ENCODE measurements at places on chromosomes 2 and 18.

DNA sequence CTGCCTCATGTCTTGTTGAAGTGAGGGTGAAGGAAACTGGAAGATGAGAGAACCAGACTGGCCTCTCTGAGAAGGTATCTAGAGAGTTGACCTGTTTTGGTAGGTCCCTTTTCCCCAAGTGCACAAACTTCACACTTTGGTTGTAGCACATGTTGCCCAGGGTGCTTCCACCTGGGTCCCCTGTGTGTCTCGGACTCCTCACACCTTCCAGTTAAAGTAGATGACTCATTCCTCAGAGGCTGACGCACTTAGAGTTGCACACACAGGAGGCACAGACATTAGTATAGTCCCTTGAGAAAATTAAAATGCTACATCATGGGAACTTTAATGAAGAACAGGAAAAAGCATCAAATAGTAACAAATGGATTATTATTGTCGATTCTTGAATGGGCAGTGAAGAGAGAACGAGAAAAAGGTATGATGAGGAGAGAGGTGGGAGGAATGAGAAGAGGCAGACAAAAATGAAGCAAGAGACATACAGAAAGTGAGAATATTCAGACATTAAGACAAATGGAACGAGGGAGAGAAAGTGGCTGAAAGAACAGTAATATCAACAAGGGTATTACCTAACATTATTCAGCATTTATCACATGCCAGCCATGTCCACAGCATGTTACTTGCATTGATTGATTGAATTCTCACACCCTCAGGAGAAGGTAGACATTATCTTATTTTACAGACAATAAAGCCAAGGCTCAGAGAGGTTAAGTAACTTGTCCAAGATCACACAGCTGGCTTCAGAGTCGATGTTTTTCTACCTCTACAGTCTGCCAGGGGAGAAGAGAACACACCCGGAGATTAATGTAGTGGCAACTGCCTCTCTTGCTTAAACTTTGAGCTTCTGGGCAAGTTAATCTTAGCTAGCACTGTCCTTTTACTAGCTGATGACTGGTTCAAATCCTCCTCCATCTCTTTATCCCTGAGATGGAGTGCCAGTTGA is 68.6 kb downstream of the FHOD3 start:
- DNase-seq, result no peak

DNA sequence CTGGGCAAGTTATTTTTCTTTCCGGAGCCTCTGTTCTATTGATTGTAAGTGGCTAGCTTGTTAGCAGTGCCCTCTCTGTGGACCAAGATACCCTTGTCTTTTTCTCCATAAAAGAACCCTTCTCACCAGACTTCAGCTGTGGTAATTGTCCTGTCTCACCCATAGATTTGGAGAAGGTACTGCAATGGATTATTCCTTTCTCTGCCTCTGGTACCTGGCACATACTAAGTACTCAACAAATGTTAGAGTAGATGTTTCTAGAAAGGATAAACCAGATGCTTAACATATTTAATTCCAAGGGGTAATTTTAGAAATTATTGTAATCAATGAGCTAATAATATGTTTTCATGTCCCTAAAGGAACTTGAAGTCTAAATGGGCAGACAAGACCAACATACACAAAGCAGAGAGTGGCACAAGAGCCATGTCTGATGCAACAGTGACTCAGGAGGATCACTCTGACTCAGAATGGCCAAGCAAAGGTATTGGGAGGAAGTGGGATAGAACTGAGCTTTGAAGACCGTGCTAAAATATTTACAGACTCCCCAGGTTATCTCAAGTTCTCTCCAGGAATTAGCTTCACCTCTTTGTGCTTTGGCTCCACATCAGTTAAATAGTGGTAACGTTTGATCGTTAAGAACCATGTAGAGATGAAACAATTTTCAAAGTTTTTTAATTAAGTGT is 129.7 kb upstream of the OSR1 start:
- no peak for DNase-seq

DNA sequence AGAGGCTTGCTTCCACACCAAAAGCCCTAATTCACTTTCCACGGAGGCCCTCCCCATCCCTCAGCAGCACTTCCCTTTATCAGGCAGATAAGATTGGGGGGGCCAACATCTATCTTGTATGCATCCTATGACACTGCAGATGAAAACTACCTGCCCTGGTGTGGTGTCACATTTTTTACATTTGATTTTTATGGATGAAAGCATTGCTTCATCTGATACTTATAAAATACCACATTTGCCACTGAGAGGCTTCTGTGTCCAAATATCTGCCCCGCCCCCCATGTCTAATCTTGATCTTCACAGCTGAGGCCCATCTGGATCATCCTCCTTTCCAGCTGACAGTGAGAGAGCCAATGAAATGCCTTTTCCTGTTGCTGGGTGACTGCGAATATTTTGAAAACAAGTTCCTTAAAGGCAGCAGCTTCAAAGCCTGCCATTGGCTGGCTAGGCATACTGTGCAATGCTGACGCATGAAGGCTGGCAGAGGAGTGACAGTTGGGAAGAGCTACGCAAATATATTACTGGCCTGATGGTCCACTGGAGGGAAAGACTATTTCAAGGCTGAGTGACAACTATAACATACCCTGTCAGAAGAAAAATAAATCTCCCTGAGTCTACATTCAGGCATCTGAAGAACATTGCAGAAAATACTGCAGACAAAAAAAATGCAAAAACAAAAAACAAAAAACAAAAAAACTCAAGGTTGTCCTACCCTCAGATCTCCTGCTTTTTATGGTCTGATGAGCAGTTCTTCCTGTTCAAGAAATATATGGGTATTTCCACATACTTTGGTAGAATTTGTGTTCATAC is 318.7 kb downstream of the PDE11A start:
- peak; percentile 26 for DNase-seq

DNA sequence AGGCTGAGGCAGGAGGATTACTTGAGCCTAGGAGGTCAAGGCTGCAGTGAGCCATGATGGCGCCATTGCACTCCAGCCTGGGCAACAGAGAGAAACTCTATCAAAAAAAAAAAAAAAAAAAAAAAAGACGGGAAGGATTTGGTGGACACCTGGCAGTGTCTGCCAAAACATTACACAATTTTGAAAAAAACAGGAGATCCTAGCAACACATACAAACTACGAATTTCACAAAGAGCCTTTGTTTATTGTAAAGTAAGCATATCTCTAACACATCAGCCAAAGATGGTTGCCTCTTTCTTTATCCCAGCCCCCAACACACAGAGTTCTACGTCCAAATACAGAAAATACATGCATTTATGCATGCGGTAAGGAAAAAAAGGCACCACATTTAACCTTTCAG is 7.6 kb downstream of the GPR45 start:
- DNase-seq, result no peak

GRCh38 chr2:53896864-53897263 is 37.1 kb upstream of the GPR75 start:
- DNase-seq, result peak; percentile 17

DNA sequence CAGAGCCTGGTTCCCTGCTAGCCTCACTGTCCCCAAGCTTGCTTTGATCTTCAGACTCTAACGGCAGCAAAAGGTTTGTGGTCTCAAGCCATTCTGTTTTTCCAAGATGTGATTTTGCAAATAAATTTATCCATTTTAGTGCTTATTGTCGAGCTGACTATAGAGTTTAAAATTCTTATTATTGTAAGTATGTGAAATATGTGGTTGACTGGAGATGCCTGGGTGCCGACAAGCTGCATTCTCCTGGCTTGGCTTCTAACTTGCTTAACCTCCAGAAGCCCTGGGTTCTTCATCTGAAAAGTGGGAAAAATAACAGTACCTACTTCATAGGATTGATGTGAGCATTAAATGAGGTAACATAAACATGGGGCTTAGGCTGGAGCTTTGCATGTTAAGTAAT is 9.9 kb upstream of the EDAR start:
- no peak for DNase-seq

GRCh38 chr2:23801396-23801795 is 125.5 kb downstream of the ATAD2B start:
- DNase-seq, result no peak

DNA sequence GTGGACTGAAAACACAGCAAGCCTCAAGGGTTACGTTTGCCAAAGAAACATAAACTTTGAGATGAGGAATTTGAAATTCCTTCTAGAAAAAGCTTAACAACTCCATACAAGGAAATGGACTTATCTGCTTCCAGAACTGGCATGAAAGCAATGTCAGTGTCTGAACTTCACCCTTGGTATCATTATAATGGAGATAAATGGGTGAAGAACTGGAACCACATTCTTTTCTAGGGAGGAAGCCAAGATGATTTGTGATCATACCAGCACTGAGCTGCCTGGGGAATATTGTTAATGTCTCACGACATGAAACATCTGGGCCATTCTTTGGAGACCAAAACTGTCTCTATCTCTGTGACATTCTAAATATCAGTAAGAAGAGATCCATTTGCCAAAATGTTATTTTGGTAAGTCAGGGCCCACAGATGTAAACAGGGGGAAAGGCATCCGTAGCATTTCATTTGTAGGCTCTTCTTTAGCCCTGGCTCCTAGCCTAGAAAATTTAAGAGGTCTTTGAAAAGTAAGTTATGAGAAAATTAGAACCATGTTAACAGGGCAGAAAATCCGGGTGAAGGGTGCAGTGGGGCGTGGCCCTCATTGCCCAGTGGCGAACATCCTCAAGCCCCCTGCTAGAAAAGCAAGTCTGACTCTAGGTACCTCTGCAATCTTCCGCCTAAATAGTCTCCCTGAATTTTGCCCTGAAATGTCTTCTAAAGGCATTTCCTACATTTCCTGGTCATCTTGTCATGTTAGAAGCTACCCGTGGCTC is 295.3 kb upstream of the EPAS1 start:
- DNase-seq, result no peak

DNA sequence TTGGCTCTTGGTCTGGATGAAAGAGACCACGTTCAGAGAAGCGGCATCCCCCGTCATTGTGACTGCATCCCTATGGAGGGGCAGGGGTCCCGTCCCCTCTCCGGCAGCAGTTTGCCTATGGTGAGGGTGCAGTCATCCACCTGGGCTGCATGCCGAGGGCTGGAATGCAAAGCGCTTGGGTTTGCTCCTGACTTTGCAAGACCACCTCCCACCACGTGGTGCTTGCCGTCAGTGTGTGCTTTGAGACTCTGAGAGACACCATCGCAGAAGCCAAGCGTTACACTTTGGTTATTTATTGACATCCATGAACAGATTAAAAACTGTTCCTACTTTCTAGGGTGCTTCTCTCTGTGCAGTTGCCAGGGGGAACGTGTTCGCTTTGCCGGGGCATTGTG is 59.5 kb downstream of the SH3RF3 start:
- no peak for DNase-seq

DNA sequence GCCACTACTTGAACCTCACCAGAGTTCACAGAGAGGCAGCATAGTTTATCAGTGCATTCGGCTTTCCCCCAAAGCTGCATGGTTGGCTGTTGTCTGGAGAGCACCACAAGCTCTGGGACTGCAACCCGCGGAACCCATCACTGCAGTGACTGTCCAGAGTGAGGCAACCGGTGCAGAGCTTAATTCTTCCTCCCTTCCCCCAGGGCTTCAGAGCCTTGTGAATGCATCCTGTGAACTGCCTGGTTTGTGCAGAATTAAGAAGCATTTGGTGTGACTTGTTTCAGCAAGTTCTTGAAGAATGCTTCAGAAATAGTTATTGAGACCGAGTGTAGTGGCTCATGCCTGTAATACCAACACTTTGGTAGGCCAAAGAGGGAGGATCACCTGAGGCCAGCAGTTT is 99.2 kb upstream of the FOSL2 start:
- DNase-seq, result no peak

DNA sequence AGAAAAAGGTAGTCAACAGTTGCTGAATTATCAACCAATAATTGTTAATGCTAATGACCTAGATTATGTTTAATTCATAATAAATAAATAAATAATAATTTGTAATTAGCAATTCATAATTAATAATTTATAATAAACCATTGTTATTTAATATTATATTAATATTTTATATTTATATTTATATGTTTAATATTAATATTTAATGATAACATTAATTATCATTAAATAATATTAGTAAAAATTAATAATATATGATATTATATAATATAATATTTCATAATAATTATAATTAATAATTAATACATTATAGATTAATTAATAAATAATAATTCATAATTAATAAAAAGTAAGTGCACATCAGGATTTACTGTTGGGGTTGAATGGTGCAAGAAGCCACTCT is 389.4 kb upstream of the RGPD4 start:
- no peak for DNase-seq

- DNase-seq, result no peak
Measured at GRCh38 chr18:80154293-80154692, 45.2 kb downstream of the ADNP2 start.

- DNase-seq, result peak; percentile 36
Measured at GRCh38 chr2:159710601-159711180, 1.6 kb upstream of the MARCHF7 start.

DNA sequence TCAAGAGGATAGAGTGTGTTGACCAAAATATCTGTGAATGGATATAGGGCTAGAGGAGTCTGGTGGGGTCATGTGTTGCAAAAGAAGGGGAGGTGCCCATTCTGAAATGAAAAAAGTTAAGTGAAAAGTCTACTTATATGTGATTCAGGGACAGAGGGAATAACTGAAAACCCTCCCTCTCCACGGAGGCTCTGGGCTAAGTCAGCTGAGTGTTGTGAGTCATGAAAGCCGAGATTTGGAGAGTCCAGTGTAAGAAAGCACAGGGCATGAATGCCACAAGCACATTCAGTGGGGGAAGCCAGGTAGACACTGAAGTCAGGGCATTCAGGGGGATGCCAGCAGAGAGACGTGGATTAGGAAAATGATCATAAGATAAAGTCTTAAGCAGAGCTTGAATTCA is 871.9 kb downstream of the TSN start:
- DNase-seq, result no peak

GRCh38 chr2:19216676-19217602 is 141.5 kb downstream of the OSR1 start:
- DNase-seq, result no peak

DNA sequence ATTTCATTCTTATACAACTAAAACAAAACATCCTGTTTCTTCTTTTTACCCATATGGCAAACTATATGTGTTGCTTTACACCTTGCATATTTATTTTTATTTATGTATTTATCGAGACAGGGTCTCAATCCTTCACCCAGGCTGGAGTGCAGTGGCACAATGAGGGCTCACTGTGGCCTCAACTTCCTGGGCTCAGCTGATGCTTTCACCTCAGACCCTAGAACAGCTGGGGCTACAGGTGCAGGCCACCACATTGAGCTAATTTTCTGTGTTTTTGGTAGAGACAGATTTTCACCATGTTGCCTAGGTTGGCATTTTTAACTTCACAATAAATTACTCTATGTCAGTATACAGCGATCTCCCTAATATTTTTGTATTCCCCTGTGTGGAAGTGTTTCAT is 522.0 kb downstream of the MBD2 start:
- DNase-seq, result no peak

- no peak for DNase-seq
Measured at GRCh38 chr18:59354731-59355130, 4.3 kb downstream of the LMAN1 start.

All from non-pigmented ciliary epithelial cell (primary cell).